ENCODE measurements at places on chromosomes 6 and 20. TPM values are rescaled to one million over a fixed set of nuclear protein-coding genes. Genes with fewer than 3 reads are reported as not detected.

DNA sequence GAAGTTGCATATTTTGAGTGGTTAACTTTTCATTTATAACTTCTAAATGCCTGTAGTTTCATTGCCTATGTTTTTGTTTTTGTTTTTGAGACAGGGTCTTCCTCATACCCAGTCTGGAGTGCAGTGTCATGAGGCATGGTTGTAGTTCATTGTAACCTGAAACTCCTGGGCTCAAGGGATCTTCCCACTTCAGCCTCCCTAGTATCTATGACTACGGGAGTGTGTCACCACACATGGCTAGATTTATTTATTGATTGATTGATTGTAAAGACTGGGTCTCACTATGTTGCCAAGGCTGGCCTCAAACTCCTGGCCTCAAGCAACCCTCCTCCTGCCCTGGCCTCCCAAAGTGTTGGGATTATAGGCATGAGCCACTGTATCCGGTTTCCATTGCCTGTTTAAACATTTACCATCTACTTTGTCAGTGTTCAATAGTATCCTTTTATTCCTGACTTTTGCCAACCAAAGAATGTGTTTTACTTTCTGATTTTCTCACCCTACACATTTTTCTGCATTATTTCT is 144.6 kb downstream of the CDKAL1 start:
- DNase-seq = no peak

Gene TMEM217
- 0.73 TPM for polyA plus RNA-seq

Gene GPR6
- not detected for polyA plus RNA-seq

DNA sequence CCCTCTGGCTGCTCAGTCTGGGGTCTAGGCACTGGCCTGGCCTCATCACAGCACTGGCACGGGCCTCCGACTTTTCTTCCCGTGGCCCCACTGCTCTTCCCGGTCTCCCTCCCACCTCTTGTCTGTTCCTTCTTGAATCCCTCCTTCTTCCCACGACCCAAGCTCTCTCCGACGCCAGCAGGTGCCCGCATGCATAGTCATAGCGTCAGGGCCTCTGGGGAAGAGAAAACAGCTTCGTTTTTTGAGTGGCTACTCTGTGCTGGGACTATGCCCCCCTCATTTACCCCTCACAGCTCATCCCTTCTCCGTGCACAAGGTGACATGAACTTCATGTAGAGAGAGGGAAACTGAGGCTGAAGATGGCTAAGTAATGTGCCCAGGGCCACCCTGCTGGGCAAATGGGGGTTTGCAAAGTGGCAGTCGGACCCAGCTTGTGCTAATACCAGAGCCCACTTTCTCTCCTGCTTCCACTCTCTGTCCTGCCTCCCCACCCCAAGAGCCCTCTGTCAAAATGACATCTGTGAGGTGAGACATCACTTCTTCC is 59.2 kb downstream of the SYNJ2 start:
- DNase-seq = no peak

Gene SFTA2
- not detected for polyA plus RNA-seq

DNA sequence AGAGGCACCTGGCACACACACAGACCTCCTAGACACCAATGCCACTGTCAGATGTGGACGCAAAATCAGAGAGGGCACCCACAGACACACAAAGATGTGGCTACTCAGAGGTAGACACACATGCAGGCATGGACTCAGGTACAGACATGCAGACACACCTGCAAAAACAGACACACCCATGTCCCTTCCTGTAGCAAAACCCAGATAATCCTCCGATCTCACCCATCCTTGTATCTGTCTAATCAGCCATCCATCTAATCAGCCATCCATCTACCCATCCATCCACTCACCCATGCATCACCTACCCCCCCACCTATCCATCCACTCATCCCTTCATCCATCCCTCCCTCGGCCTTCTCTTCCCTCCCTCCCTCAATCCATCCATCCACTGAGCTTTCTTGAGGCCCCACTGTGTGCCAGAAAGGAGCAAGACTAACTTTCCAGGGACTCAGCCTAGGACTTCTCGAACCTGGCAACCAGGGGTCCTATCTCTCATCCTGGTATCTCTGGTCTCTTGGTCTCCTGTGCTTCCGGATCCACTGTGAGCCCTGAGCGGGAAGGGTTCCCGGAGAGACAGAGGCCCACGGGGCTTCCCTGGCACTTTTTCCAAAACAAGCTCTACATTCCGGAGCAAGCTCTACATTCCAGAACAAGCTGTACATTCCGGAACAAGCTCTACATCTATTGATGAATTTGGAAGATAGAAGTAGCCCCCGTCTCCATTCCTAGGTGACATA is 1.1 kb upstream of the TGM2 start:
- no peak for DNase-seq

Gene COL19A1
- 14.6 TPM for polyA plus RNA-seq

Gene NDUFAF5
- polyA plus RNA-seq = 10.3 TPM

Gene AGER
- polyA plus RNA-seq = 31.6 TPM

DNA sequence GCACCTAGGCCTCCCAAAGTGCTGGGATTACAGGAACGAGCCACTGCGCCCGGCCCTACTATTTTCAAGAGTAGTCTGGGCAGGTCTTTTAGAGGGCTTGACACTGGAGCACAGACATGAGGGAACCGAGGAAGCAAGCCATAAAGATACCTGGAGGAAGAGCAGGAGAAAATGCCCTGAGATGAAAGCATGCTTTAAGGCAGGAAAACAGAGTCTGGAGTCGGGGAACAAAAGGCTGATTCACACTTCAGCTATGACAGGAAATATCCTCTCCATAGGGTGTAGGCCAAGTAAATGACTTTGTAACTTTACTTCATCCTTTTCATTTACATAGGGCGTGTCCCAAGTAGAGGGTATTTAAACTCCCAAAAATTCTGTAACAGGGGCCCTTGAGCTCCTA is 4.3 kb upstream of the SERINC3 start:
- DNase-seq = no peak

- no peak for DNase-seq
Measured at GRCh38 chr6:1486387-1486786, 97.0 kb downstream of the FOXF2 start.

Gene MAFB
- polyA plus RNA-seq = 1.3 TPM

GRCh38 chr20:19253916-19254820 is 41.7 kb downstream of the SLC24A3 start:
- no peak for DNase-seq

- no peak for DNase-seq
Measured at GRCh38 chr6:56259234-56260077, 12.1 kb upstream of the COL21A1 start.

GRCh38 chr20:43717616-43717995 is 9.2 kb downstream of the GTSF1L start:
- DNase-seq = no peak

GRCh38 chr20:62796699-62797491 is 622 bp downstream of the MRGBP start:
- DNase-seq = no peak

DNA sequence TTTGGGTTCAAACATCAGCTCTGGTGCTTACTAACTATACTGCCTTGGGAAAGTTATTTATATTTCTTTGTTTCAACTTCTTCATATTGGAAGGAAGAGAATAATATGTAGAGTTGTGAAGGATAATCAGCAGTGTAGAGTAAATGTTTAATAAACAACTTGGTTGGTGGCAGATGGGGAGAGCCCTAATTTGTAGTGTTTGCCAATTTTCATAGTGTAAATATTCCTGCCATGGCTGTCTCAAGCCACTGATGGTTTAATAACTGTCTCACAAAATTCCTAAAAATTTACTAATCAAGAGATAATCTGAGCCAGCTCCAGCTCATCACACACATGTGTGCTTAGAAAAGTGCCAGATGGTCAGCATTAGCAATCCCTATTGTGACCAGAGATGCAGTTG is at the start of gene OR2H2:
Gene OR2H2 (plus strand): TSS at position 301 of the 400 bp plus-strand sequence. CDS start 2,824 bp downstream, outside the sequence.
- DNase-seq = no peak

DNA sequence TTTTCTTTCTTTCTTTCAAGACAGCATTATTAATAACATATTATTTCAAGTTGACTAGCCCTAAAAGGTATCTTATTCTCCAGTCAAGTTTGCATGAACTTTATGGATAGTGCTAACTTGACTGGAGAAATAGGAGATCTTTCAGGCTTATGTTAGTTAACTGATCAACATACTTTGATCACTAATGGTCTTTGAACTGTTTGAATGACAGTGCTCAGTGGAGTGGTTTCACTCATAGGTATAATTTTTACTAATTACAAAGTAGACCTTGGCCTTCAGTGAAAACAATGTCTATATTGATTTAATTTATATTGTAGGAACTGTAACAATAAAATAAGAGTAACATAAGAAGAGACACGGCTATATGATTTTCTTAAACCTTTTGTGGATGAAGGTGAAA is 8.0 kb upstream of the LRRC1 start:
- DNase-seq = no peak

- DNase-seq = no peak
Measured at GRCh38 chr6:68247782-68248181, 387.3 kb upstream of the ADGRB3 start.

Gene EEF1A2
- 2.4 TPM for polyA plus RNA-seq

DNA sequence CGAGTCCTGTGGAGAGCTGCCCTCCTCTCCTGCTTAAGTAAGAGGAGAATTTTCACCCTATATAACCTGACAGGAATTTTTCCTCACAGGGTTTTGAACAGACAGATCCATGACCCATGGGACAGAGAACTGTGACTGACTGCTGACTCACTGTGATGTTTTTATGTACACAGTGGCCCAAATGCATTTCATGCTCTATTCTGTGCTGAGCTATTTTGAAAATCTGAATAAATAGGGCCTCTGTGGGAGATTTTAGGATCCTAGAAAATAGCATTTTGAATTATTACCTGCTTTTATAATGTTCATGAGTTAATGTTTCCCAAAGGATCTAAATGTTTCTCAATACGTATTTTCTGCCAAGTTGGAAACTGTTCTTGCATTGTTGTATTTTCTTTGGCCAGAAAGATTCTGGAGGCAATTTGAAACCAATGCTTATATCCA is 577.4 kb downstream of the HTR1B start:
- DNase-seq = no peak

- no peak for DNase-seq
Measured at GRCh38 chr20:48862279-48862678, 34.5 kb upstream of the PREX1 start.

- DNase-seq = no peak
Measured at GRCh38 chr6:82348130-82348529, 15.5 kb upstream of the TPBG start.

Gene BPIFB1
- polyA plus RNA-seq = not detected

GRCh38 chr6:126944512-126944911 is 174.0 kb upstream of the RSPO3 start:
- DNase-seq = no peak

GRCh38 chr6:152981219-152981618 is 1.6 kb downstream of the FBXO5 start:
- no peak for DNase-seq

- no peak for DNase-seq
Measured at GRCh38 chr6:134316733-134317431, 1.0 kb downstream of the SGK1 start.

GRCh38 chr6:33583591-33584155 is 3.6 kb upstream of the BAK1 start:
- no peak for DNase-seq

DNA sequence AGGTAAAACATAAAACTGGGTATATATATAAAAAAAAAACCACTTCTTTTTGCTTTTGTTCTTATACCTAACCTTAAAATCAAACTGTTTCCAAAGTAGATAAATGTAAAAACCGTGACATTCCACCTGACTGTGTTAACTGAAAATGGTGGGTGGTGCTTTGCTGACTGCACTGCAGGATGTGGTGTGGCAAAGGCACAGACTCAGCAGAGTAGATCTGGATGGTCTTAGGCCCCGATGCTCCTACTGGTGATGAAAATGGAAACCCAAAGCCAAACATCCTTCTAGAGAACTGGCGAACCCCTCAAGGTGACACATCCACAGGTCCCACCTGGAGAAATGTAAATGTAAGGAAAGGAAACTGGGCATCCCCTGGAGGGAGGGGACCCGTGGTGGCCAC is 8.9 kb downstream of the TGIF2 start:
- DNase-seq = peak; percentile 10

DNA sequence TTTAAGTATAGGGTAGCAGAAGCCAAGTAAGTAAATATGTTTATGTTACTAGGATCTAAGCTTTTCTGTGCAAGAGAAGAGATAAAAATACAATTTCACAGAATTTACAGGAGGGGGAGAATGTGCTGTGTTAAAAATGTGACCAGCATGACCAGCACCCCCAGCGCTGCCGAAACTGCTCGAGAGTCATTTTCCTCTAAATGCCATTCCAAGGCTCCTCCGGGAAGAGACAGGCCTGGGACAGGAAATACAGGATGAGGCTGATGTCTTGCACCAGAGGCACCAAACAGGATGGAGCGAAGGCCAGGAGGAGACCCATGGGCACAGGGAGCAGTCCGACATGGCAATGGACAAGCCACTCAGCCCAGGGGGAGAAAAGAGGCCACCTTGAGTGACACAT is 21.1 kb downstream of the TAF4 start:
- DNase-seq = no peak

DNA sequence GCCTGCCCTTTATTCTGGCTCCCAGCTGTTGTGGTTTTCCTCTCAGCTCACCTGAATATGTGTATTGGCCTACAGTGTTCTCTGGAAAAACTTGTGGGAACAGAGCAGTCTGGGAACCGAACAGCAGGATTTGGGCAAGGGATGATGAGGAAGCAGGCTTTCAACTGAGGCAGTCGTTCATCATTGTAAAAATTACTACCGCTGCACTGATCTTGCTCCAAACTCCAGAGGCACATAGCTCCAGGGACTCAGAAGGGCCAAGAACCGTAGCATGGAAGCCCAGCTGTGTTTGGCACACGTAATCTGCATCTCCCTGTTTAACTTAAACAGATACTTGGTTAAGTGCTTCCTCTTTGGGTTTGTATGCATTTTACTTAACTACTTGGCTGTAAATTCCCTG is 48.3 kb upstream of the EEF1A1 start:
- no peak for DNase-seq

Gene MYLK2
- polyA plus RNA-seq = not detected

Gene HTR1B
- polyA plus RNA-seq = 0.04 TPM

Gene TCEA2
- 63.9 TPM for polyA plus RNA-seq

- no peak for DNase-seq
Measured at GRCh38 chr20:13552061-13552460, 86.7 kb downstream of the TASP1 start.
